HepG2 (cell line): ENCODE measurements at places on chromosomes 1 and 21. TPM values are rescaled to one million over a fixed set of nuclear protein-coding genes. Genes with fewer than 3 reads are reported as not detected.

Gene UMODL1
- not detected in 2 replicates for polyA plus RNA-seq

Gene ADIPOR1
- polyA plus RNA-seq: 124 and 141 TPM in 2 replicates

Gene NCAM2
- not detected in 2 replicates for polyA plus RNA-seq

Gene MIXL1
- polyA plus RNA-seq: 12.5 and 18.5 TPM in 2 replicates

Gene PLXNA2
- 2.1 TPM in 2 replicates for polyA plus RNA-seq

Gene RBP7
- 1.6 and 2.0 TPM in 2 replicates for polyA plus RNA-seq

Gene CTSE
- 0.37 and 0.50 TPM in 2 replicates for polyA plus RNA-seq

Gene C1orf116
- 0.51 and 0.77 TPM in 2 replicates for polyA plus RNA-seq

Gene CLEC20A
- polyA plus RNA-seq: not detected in 2 replicates

Gene WNT2B
- polyA plus RNA-seq: 0.32 and 0.69 TPM in 2 replicates

Gene PCBP3
- polyA plus RNA-seq: not detected in 2 replicates

Gene PIGR
- polyA plus RNA-seq: 0.04 TPM in 1 of 2 replicates, not detected in the other

Gene WNT9A
- not detected in 2 replicates for polyA plus RNA-seq

Gene FAM151A
- polyA plus RNA-seq: 0.25 and 0.29 TPM in 2 replicates

Gene KRTAP20-4
- not detected in 2 replicates for polyA plus RNA-seq

Gene MR1
- 7.7 and 11.4 TPM in 2 replicates for polyA plus RNA-seq

Gene DENND1B
- polyA plus RNA-seq: 2.1 and 2.6 TPM in 2 replicates

Gene PRDM16
- 0.81 and 1.5 TPM in 2 replicates for polyA plus RNA-seq

Gene CYP4Z1
- not detected in 2 replicates for polyA plus RNA-seq

Gene MYOG
- polyA plus RNA-seq: not detected in 2 replicates

Gene CRYBG2
- polyA plus RNA-seq: 2.9 and 4.7 TPM in 2 replicates

Gene GPR37L1
- polyA plus RNA-seq: 0.12 and 0.13 TPM in 2 replicates

Gene TRNP1
- 158 and 166 TPM in 2 replicates for polyA plus RNA-seq

Gene OR2G3
- not detected in 2 replicates for polyA plus RNA-seq

Gene PLD5
- polyA plus RNA-seq: not detected in 2 replicates

Gene KRTAP10-8
- not detected in 2 replicates for polyA plus RNA-seq
